ENCODE measurements at places on chromosomes 5 and 9. TPM values are rescaled to one million over a fixed set of nuclear protein-coding genes. Genes with fewer than 3 reads are reported as not detected.

GRCh38 chr5:37918424-37918823 lies 78.6 kb upstream of the GDNF start:
- H3K4me1 ChIP-seq = no peaks in the 10 kb centered on the region
- DNase-seq = no peak
- H3K27ac ChIP-seq = no peak overlapping the region
- H3K27me3 ChIP-seq = no peaks in the 10 kb centered on the region

GRCh38 chr5:157443041-157443549 lies 16.9 kb upstream of the NIPAL4 start:
- DNase-seq = no peak
- H3K27ac ChIP-seq = no peak overlapping the region

- H3K4me3 ChIP-seq = no peak overlapping the region
- no peaks in the 10 kb centered on the region for H3K27me3 ChIP-seq
- no peak for DNase-seq
- H3K36me3 ChIP-seq = no peaks in the 10 kb centered on the region
- H3K4me1 ChIP-seq = no peaks in the 10 kb centered on the region
These were observed 545.4 kb downstream of the CDH9 start for GRCh38 chr5:26492906-26493459.

GRCh38 chr5:126446498-126447224 lies 23.5 kb downstream of the GRAMD2B start:
- H3K36me3 ChIP-seq = no peaks in the 10 kb centered on the region
- no peak overlapping the region for H3K4me3 ChIP-seq
- no peak for DNase-seq
- no peak overlapping the region for H3K27ac ChIP-seq
- no peaks in the 10 kb centered on the region for H3K4me1 ChIP-seq

DNA sequence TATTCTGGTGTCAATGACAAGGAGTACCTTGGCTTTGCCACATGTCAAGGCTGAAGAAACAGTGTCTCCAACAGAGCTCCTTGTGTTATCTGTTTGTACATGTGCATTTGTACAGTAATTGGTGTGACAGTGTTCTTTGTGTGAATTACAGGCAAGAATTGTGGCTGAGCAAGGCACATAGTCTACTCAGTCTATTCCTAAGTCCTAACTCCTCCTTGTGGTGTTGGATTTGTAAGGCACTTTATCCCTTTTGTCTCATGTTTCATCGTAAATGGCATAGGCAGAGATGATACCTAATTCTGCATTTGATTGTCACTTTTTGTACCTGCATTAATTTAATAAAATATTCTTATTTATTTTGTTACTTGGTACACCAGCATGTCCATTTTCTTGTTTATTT lies 19.8 kb downstream of the CD274 start:
- no peak overlapping the region for H3K27ac ChIP-seq
- no peaks in the 10 kb centered on the region for H3K27me3 ChIP-seq
- no peak overlapping the region for H3K4me3 ChIP-seq
- no peaks in the 10 kb centered on the region for H3K4me1 ChIP-seq
- H3K36me3 ChIP-seq = no peaks in the 10 kb centered on the region
- no peak for DNase-seq

DNA sequence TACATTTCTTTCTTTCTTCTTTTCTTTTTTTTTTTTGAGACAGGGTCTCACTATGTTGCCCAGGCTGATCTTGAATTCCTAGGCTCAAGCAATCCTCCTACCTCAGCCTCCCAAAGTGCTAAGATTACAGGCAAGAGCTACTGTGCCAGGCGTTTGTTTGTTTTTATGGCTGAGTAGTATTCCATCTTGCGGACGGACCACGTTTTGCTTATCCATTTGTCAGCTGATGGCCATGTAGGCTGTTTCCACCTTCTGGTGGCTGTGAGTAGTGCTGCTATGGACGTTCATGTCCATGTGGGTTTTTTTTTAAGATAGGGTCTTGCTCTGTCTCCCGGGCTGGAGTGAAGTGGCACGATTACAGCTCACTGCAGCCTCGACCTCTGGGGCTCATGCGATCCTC lies 2.5 kb downstream of the DOK3 start:
- H3K27me3 ChIP-seq = no peaks in the 10 kb centered on the region
- peaks cover 5% of the 10 kb centered on the region for H3K36me3 ChIP-seq
- no peak overlapping the region for H3K4me3 ChIP-seq
- DNase-seq = no peak
- no peak overlapping the region for H3K27ac ChIP-seq

DNA sequence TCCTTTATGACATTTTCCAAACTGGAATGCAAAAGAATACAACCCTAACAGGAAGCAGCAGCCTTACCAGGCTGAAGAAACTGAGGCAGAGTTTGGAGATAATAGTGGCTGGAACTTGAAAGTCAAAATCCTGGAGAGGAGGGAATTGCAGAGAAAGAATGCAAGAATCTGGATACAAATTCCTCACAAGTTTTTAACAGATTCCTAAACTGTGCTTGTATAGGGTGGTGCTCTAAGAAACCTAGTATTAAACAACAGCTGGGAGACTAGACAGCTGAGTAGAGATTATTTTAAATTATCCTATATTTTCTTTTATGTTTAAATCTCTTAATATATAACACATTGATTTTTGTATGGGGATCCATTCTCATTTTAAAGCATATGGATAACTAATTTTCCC lies 30.7 kb downstream of the INVS start:
- no peak overlapping the region for H3K4me3 ChIP-seq
- H3K4me1 ChIP-seq = no peaks in the 10 kb centered on the region
- H3K36me3 ChIP-seq = no peaks in the 10 kb centered on the region
- DNase-seq = no peak
- no peak overlapping the region for H3K27ac ChIP-seq

DNA sequence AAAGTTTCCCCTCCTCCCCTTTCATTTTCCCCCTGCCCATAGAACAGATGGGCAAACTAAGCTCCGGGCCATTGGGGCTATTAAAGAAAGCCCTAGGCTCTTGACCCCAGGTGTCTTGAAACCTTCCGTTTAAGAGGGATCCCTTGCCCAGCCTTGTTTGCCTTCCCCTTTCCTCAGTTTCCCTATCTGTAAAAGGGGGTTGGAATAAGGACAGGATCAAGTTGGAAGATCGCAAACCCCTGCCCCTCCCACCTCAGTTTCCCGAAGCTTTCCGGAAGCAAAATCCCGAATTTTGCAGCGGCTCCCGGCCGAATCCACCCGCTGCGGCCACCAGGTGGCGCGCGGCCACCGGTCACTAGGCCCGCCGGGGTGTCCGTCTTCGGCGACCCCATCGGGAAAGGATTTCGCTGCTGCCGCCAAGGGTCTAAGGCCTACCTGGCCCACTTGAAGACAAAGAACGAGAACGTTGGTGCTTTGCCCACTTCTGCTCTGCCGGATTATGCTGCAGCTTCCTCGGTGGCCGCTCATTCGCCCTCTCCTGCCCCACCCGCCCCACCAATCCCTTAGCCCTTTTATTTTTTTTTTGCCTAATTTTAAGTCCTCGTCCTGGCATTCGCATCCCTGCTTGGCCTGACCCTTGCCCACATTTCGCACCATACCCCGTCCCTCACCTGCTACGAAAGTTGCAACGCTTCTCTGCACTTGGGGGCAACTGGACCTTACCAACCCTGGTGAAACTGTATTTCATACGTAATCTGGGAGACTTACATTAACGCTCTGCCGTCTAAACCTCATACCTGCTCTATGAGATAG lies 962 bp upstream of the NR6A1 start:
- H3K27me3 ChIP-seq = no peaks in the 10 kb centered on the region
- H3K27ac ChIP-seq = peak overlapping the region; percentile 81
- peak overlapping the region; percentile 94 for H3K4me3 ChIP-seq

DNA sequence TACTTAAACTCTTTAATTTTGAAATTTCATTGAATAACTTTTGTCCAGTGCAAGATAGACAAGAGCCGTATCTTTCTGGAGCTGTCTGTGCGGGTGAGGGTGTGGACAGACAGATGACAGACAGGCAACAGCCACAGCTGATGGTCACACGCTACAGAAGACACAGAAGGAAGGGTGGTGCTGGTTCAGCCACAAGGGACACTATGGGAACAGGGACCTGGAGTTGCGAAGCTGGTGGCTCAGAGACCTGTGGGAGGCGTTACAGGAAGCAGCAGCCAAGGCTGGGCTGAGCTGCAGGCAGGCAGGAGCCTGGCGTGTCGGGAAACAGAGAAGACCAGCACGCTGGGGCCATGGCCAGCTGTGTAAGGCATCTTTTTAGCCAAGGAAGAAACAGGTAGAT lies 104.4 kb downstream of the WNK2 start:
- H3K27me3 ChIP-seq = no peaks in the 10 kb centered on the region
- H3K4me1 ChIP-seq = no peaks in the 10 kb centered on the region
- no peak overlapping the region for H3K27ac ChIP-seq
- peak; percentile 38 for DNase-seq
- H3K4me3 ChIP-seq = no peak overlapping the region
- H3K36me3 ChIP-seq = no peaks in the 10 kb centered on the region

- H3K36me3 ChIP-seq = no peaks in the 10 kb centered on the region
- peak overlapping the region; percentile 81 for H3K4me3 ChIP-seq
- H3K4me1 ChIP-seq = peaks cover 6% of the 10 kb centered on the region
These were observed 455 bp upstream of the SMIM3 start for GRCh38 chr5:150778088-150778516.

Gene PDE8B
- 2.2 TPM for total RNA-seq

Gene DBH
- total RNA-seq = 2.0 TPM

Gene SLC2A8
- total RNA-seq = 16.2 TPM

Gene MYMK
- not detected for total RNA-seq

Gene FOXD4
- total RNA-seq = not detected

Gene PHF2
- total RNA-seq = 6.3 TPM

Gene BDP1
- 12.2 TPM for total RNA-seq

Gene CEL
- 0.33 TPM for total RNA-seq

Gene CCDC187
- 0.80 TPM for total RNA-seq
